ENCODE measurements at places on chromosomes 5 and 9.

DNA sequence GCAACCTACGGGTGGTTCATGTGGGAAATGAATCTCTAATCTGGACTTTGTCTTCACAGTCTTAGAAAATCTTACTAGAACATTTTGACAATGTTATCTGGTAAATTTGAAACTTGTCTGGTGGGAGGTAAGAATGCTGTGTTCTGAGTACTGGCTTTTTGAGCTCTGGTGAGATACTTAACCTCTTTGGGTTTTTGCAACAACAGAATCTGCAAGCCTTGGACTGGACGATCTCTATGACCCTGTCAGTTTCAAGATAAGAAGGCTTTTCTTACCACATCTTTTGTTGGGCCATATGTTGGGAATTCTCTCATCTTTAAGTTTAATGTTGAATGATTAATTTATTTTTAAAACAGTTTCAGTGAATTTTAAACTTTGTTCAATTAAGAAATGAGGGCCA lies 112.9 kb downstream of the GOLPH3 start:
- DNase-seq: no peak

GRCh38 chr9:101037430-101037829 lies 8.9 kb downstream of the PLPPR1 start:
- no peak for DNase-seq

- DNase-seq: no peak
Observed at GRCh38 chr5:77329664-77330430, 119.4 kb downstream of the PDE8B start.

- no peak for DNase-seq
Observed at GRCh38 chr9:84170521-84171141, 169.9 kb downstream of the SLC28A3 start.

- no peak for DNase-seq
Observed at GRCh38 chr5:107513337-107514085, 157.2 kb downstream of the EFNA5 start.

- no peak for DNase-seq
Observed at GRCh38 chr9:137764171-137764671, 113.4 kb upstream of the CACNA1B start.

DNA sequence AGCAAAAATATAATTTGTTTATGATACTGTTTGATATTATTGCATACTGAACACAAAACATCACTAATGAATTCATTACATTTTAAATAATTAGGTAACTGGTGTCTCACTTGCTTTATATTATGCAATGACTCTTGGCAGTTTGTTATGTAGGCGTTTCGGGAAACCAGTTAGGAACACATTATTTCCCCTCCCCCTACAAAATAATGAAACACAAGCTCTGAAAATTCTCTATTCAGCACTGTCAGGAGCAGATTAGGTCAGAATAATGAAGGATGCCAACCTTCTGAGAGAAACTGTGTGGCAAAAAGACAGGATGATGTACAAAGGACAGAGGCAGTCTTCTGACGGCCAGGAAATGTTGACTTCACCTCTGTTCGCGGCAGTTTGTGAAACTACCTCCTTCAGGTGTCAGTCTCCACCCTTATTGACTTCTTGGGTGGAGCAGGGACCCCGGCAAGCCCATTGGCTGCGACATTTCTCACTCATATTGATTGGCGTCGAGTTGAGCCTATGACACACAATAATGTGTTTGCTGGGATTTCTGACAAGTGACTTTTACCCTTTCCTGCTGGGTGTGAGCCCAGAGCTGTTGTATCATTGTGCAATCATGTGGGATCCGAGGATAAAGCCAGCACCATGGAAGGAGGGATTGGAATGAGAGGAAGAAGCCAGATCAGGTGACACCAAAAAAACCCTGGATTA lies 33.9 kb downstream of the SH3PXD2B start:
- no peak for DNase-seq

GRCh38 chr5:34042321-34042720 lies 692 bp downstream of the C1QTNF3 start:
- DNase-seq: no peak

DNA sequence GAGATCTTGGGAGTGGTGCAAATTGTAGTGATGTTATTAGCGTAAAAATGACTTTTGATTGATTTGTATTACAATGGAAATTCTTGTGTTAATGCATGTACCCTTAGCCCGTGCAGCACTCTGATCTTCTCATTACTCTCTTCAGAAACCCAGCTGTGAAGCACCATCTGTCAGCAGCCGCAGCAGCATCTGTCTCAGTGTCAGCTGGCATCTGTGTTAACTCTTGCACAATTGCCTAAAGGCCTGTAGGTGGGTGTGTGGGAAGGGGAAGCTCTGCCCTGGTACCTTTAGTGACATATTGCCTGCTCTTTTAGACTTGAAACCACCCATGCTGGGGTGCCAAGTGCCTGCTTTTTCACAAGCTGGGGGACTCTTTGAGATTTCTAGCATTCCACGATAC lies 101.3 kb downstream of the FBXL7 start:
- DNase-seq: no peak

GRCh38 chr9:132877824-132878694 lies at the start of gene AK8:
AK8 (minus strand) TSS chr9:132878284; CDS start chr9:132878255, 29 bp downstream.
- peak; percentile 52 for DNase-seq

- no peak for DNase-seq
Observed at GRCh38 chr5:20537911-20538703, 550.1 kb upstream of the CDH18 start.

GRCh38 chr5:77398896-77399295 lies 93.2 kb downstream of the WDR41 start:
- no peak for DNase-seq

GRCh38 chr5:88826646-88827585 lies 56.1 kb downstream of the MEF2C start:
- DNase-seq: no peak

- DNase-seq: no peak
Observed at GRCh38 chr5:31604644-31605043, 34.3 kb upstream of the PDZD2 start.

DNA sequence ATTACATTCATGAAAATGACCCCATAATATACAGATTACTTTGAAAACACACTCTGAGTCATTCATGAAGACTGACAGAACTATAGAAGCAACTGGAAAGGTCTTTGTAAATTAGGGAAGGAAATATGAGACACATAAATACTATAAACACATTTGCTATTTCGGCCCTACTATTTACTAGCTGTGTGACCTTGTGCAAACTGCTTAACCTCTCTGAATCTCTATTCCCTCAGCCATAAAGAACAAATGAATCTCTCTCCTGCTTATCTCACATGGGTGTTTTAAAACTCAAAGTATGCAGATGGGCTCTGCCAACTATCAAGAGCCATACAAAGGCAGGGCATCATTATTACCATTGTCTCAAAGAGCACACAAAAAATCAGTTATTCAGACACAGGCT lies 52.9 kb downstream of the APBA1 start:
- no peak for DNase-seq

- no peak for DNase-seq
Observed at GRCh38 chr5:173752653-173753052, 135.5 kb upstream of the CPEB4 start.

- DNase-seq: no peak
Observed at GRCh38 chr5:80090884-80091166, 55.7 kb downstream of the THBS4 start.

GRCh38 chr5:53109056-53109442 lies 508 bp downstream of the MOCS2 start:
- DNase-seq: no peak

GRCh38 chr9:23686257-23686656 lies 139.8 kb downstream of the ELAVL2 start:
- DNase-seq: no peak

GRCh38 chr9:26263478-26263877 lies 585.2 kb upstream of the TUSC1 start:
- no peak for DNase-seq

- DNase-seq: no peak
Observed at GRCh38 chr5:146903789-146904188, 25.2 kb upstream of the PPP2R2B start.

DNA sequence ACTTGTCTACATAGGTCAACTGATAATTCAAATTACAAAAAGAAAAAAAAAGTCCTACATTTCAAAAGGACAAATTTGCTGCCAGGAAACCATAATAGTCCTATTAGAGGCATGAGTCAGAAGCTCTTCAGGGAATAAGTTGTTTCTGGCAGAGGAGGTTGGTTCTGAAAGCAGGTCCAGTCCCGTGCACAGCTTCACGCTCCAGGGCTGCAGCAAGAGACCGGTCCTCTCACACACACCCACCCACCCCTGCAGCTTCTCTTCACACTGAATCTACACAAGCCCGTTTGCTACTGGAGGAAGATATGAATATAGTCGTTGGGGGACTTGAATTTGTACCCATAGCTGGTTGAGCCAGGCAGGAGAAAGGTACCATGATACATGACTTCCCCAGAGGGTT lies 36.9 kb upstream of the SLC1A3 start:
- DNase-seq: no peak

DNA sequence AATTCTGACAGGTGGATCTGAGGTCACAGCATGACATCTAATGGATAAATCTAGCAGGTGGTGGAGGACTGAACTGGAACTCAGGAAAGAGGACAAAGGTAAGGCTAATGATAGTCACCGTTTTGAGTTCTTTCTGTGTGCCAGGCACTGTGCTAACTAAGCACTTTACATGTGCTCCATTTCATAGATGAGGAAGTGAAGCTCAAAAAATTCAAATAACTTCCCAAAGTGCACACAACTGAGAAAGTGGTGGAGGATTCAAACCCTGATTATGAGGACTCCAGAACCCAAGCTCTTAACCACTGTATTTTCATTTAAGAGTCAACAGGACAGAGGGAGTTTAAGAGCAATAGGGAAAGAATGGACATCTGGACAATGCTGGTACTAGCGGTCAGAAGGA lies 7.1 kb upstream of the DELE1 start:
- no peak for DNase-seq

- DNase-seq: no peak
Observed at GRCh38 chr5:18220631-18221030, 586.4 kb downstream of the TAF11L14 start.

- DNase-seq: no peak
Observed at GRCh38 chr9:36935332-36935731, 98.7 kb downstream of the PAX5 start.

GRCh38 chr9:37582548-37583157 lies 6.5 kb upstream of the FBXO10 start:
- no peak for DNase-seq

GRCh38 chr5:170105642-170106611 lies at the start of gene FOXI1:
FOXI1 (plus strand) TSS chr5:170105897; CDS start chr5:170105958, 61 bp downstream.
- DNase-seq: no peak

GRCh38 chr5:97525780-97526179 lies 342.7 kb upstream of the RIOK2 start:
- DNase-seq: no peak

- no peak for DNase-seq
Observed at GRCh38 chr9:119268985-119269384, 100.2 kb downstream of the BRINP1 start.

GRCh38 chr5:117433818-117434217 lies 859.2 kb upstream of the SEMA6A start:
- no peak for DNase-seq

DNA sequence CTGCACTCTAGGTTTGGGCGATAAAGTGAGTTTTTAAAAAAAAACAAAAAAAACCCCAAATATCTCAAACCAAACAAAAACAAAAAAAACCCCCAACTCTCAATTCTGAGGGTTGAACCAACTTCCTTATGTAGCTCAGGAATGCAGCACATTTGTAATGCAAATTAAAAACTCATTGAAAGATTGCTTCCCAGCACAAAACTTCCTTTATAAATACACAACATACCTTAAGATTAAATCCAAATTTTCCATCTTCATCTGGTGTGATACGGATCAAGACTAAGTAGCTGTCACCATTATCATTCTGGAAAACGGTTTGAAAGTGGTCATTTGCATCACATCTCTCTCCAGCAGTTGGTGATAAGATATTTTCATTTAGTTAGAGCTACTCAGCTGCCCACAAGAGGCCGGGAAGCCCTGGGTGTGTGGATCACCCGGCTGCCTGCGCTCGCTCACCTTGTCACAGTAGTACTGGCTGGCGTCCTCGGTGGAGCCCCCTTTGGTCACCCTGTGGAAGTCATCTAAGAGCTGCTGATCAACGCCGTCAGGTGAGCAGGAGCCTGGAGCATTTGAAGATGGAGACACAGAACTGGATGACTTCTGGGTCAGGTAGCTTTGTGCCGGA lies 88.2 kb downstream of the PTPN3 start:
- DNase-seq: no peak

DNA sequence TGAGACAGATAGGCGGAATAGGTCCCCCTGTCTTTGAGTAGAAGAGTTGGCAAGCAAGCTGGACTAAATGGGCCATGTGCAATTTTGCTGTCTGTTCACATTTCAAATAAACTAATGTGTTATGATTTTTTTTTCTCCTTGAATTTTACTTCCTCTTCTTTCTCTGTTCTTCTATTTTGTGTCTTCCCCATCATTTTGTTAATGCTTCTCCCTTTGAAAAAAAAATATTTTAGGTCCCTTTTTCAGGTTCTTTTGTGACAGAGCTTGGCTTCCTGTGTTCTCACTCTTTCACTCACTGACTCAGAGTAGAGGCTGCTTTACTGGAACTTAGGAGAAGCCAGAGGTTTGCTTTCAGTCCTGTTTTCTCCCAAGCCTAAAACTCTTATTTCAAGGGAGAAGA lies 48.1 kb downstream of the PTCD2 start:
- DNase-seq: no peak

GRCh38 chr5:62980884-62981283 lies 402.3 kb downstream of the LRRC70 start:
- no peak for DNase-seq

- DNase-seq: no peak
Observed at GRCh38 chr9:77600810-77601209, 47.3 kb downstream of the GNA14 start.

- DNase-seq: no peak
Observed at GRCh38 chr5:122788371-122788770, 13.5 kb downstream of the SNX2 start.

DNA sequence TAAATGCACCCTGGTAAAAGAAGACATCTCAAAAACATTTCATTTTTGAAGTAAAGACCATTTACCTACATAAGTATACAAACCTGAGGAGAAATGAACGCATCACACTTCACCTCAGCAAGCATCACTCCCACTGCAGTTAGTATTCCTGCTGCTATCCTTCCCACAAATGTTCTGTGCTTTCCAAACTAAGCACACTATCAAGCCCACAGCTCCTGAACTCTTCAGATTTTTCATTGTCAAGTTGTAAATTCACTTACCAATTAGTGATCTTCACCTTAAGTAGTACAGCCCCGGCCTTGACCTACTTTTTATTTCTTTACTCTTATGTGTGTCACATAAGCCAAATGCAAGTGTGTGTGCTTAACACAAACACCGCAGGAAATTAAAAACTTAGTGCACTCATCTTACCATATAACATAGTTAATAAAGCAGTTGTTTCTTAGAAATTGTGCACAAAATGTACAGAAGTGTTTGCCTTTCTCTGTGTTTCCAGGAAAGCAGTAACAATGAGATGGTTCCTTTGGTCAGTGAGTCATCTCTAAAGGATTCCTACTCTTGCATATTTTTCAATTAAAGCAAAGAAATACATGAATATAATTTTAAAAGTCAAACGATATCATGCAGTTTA lies 169.4 kb downstream of the APBA1 start:
- DNase-seq: no peak
